Erythroblast (primary cell): ENCODE measurements at places on chromosomes 16 and 17.

DNA sequence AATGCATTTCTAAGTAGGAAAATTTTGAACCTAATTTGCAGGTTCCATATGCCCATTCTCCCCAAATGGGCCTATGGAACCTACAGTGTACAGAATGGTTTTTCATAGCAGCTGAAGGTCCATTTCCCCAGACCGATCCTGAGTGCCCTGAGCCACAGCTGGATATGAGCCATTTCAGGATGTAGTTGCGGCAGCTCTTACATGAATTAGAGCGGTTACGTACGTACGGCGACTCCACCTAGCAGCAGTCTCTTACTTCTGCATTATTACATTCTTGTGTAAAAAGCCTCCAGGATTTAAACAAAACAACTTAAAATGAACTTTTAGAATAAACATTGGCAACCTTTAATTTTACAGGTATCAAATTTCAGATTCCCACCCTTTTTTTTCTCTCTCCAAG lies 225.3 kb downstream of the SNX29 start:
- no peak for DNase-seq

DNA sequence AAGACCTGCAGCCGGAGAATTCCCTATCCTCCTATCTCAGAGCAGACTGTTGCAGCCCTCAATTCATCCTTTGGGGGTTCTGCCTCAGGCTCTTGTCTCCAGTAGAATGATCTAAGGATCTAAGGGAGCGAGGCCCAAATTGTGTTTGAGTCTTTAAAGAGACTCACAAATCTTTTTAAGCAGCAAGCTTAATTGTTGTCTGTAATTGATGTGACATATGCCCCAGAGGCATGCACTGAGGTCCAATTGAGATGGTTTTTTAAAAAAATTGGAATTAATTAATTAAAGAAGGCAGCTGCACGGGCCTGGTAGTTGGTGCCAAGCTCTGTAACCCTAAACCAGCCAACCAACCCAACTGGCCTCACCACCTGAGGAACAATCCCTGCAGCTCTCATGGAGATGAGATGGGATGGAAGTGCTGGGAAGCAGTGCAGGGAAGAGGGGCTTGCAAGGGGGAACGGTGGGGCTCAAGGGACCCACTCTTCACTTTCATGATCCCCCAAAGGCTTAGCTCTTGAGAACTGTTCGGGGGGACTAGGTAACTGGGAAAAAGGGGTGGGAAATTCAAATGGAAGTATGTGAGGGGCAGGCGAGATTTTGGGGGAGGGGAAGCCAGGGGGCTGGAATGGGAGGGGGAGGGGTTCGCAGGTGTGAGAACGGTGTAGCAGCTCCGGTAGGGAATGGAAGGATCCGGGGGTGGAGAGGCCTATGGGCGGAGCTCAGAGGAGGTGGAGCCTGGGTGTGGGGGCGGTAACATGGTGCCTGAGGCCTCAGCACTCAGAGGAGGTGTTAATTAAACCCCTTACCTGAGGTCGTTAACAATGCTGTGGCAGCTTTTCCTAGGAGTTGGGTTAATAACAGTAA lies 9.2 kb upstream of the ZNF652 start:
- no peak for DNase-seq

DNA sequence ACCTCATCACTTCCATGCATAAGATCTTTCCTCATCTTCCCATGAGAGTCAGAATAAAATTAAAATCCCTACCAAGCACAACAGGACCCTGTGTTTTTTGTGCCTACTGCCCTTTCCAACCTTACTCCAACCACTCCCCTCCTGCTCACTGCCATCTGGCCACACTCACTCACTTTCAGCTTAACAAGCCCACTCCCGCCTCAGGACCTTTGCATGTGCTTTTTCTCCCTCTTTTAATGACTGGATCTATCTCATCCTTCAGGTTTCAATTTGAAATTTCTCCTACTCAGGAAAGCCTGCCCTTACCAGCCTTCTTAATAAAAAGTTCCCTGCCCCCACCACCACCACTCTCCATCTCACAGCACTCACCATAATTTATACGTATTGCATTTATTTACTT lies 14.7 kb downstream of the C17orf67 start:
- no peak for DNase-seq

- DNase-seq, result no peak
Observed at GRCh38 chr16:7470344-7470743, 137.7 kb downstream of the RBFOX1 start.

- peak; percentile 31 for DNase-seq
Observed at GRCh38 chr17:7883781-7884386, 4.7 kb upstream of the CHD3 start.

DNA sequence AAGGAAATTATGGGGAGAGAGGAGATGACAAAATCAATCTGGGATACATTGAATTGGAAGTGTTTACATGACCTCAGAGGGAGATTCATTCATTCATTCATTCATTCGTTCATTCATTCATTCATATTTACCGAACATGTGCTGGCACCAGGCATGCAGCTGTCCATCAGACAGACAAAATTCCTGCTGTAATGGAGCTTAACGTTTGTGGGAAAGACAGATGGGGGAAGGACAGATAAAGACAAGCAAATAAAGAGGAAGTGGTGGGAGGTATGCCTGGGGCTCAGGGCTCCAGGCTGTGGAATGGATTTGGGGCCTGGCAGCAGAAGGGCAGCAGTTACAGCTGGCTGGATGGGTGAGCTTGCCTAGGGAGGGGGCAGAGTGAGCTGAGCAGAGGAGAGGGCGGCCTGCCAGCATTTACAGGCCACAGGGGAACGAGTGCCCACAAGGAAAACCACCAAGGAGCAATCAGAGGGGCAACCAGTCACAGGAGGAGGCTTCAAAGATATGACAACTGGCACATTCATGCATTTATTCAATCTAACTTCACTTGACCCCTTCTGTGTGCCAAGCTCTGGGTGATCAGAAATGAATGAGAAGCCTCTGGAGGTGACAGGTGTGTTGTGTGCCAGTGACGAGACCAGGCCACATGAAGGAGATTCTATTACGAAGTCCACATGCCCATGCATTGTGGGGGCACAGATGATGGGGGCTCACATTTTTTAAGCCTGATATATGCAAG lies 48.5 kb downstream of the ARHGAP27 start:
- DNase-seq, result no peak

- DNase-seq, result peak; percentile 23
Observed at GRCh38 chr17:60229188-60229802, 79.5 kb downstream of the CA4 start.

- no peak for DNase-seq
Observed at GRCh38 chr16:12111223-12111622, 134.7 kb downstream of the SNX29 start.
